Heart right ventricle (tissue), 16 donors: ENCODE measurements at places on chromosomes 11 and 22. TPM values are rescaled to one million over a fixed set of nuclear protein-coding genes. Genes with fewer than 3 reads are reported as not detected.

The EFCAB6 gene
- total RNA-seq = 2.2 TPM

DNA sequence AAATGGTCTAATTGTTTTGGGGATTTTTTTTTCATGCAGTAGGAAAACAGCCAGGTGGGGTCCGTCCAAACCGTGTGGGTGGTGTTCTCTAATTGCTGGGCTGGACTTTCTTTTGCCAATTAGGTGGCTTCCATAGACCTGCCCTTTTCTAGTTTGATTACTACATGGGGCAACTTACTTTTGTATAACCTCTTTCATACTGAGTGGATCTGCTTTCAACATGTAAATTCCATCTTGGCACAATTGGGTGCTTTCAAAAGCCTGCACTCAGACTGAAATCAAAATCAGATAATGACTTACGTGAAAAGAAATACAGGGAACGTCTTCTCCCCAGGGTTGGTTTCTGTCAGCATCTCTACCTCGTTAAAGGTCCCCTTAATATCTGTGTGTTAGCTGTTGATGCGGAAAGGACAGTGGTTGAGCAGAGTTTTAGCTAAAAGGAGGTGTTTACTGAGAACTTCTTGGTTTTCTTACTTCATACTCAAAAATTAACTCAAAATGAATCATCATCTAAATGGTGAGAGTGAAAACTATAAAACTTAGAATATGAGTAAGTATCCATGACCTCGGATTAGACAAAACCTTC, 72.1 kb downstream of the BARX2 start:
- no peak for DNase-seq

GRCh38 chr11:36460220-36460619, 49.9 kb downstream of the TRAF6 start:
- DNase-seq = no peak

DNA sequence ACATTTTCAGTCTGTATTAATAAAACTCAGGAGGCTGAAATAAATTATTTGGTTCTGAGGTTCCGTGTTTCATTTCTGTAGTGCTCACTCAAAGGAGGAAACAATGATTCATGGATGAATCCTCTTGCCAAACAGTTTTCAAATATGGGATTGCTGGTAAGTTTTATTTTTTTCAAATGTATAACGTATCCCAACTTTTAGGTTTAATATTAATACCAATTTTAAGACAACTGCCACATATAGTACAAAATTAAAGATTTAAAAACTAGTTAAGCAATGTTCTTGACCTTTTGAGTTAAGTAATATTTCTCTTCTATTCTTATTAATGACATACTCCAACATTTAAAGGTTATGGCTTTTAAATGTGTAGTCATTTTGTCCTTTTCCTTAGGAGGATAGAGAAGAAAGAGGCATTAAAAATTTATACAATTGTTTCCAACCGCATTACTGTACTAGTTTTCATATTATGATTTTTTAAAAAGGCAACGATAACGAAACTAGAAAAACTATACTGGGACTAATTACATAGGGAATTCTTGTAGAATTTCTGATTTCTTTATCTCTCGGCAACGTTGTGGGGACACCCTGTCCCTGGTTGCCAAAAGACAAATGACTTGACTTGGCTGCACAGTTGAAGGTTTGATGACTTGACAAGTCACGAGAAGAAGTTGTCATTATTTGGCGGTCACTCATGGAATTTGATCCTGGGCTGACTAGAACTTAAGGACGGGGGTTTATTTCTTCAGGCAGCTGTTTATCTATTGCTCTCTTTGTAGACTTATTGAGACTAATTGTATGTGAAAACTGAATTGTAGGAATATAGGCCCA, 69.1 kb upstream of the ADSL start:
- no peak for DNase-seq

DNA sequence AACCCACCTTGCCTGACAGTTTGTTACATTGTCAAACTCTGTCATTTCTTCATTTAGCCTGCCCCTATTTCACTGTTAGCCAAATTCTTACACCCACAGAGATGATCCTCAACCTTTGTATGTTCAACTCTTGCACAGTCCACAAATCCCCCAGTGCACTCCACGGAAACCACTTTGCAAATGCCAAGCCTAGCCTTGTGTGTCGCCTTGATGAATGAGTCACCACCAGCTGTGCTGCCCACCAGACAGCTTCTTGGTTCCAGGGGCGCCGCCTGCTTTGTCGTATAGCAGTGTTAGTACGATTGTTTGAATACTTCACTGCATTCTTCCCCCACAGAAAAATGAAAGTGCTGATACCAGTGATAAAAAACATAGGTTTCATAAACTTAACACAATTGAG, 686.3 kb downstream of the NTM start:
- no peak for DNase-seq

- no peak for DNase-seq
Measured at GRCh38 chr11:96049426-96049825, 125.5 kb upstream of the MTMR2 start.

GRCh38 chr11:11989774-11990744, 18.4 kb downstream of the DKK3 start:
- DNase-seq = no peak

DNA sequence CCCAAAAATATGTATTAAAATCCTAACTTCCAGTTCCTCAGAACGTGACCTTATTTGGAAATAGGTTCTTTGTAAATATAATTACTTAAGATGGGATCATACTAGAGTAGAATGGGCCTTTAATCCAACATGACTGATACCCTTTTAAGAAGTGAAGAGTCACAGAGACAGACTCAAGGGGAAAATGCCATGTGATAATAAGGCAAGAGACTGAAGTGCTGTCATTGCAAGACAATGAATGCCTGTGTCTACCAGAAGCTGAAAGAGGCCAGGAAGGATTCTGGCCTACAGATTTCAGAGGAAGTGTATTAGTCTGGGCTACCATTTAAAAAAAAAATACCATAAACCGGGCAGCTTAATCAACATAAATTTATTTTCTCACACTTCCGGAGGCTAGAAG, 85.9 kb upstream of the LRRC55 start:
- DNase-seq = no peak

GRCh38 chr11:99461913-99462312, 441.2 kb downstream of the CNTN5 start:
- DNase-seq = no peak

GRCh38 chr11:63745304-63746170, 23.0 kb downstream of the ZFTA start:
- no peak for DNase-seq

GRCh38 chr11:112650527-112650926, 310.7 kb upstream of the NCAM1 start:
- DNase-seq = peak; percentile 44

DNA sequence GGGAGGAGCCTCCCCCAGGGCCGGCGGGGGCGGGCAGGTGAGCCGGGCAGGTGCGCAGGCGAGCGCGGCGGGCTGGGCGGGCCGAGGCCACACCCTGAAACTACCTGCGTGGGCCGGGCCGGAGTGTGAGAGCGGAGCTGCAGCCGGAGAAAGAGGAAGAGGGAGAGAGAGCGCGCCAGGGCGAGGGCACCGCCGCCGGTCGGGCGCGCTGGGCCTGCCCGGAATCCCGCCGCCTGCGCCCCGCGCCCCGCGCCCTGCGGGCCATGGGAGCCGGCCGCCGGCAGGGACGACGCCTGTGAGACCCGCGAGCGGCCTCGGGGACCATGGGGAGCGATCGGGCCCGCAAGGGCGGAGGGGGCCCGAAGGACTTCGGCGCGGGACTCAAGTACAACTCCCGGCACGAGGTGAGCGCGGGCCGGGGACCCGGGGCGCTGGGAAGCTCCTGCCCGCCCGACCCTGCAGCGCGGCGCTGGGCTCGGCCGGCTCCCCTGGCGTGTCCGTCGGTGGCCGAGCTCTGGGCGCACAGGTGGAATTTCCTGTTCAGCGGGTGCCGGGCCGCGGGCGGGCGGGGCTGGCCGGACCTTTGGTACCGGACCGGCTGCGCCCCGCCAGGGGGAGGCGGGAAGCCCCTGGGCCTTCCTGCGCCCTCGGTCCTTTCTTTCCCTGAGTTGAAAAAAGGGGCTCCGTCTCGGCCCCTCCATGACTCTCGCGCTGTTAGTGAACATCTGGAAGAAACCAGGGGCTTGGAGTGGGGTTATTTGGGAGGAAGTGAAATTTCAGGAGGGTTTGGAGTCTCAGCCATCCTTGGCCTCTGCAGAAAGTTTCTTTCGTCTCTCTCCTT, at the start of gene ST14:
TSS of gene ST14 (plus strand) at position 126 of the 841 bp plus-strand sequence. CDS start at position 324, 198 bp downstream.
- no peak for DNase-seq

GRCh38 chr11:112303616-112304015, 43.0 kb upstream of the PLET1 start:
- DNase-seq = no peak
